ENCODE measurements at places on chromosomes 4 and X.
A peak's percentile ranks its signal among the peaks of the same experiment; 100 is the strongest.

DNA sequence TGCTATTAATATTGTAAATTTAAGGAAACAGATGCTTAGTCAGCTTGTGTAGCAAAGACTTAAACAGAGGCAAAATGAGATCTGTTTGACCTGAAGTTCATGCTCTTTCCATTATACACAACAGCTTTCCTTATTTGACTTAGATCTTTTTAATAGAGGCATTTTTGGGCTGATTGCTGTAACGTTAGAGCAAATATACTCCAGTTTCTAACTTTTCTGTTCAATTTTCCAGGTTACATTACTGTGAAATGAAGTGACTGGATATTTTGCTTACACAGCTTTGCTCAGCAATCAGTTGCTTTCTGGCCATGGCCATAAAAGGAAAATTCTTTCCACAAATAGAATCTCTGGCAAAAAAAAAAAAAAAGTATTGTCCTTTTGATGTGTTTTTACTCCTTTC, 146.2 kb downstream of the PCDH7 start:
- DNase-seq = peak; percentile 10

DNA sequence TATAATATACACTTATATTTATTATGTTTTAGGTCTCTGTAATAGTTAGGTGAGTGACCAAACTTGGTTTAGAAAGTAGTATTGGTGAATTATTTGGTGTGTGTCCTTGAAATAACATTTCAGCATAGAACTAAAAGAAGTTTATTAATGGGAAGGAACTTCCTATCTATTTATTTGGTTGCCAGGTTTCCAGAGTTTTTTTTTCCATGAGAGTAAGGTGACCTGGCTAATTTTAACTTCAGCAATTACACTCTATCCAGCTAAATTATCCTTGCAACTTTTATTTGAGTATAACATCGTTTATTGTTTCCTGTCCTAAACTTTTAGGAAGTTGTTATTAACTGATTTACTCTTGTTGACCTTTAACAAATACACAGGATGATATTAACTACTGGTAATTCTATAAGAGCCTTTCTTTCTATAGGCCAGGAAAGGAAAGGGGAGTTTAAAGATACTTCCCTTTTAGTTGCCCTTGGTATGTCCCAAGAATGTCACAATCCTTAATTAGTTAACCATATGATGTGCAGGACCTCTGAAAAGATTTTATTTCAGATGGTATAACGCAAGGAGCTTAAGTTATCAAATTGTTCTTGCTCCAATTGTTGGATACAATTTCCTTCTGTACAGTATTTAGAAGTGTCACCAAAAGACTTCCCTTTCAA, 18.9 kb downstream of the PRDM8 start:
- no peak for DNase-seq

DNA sequence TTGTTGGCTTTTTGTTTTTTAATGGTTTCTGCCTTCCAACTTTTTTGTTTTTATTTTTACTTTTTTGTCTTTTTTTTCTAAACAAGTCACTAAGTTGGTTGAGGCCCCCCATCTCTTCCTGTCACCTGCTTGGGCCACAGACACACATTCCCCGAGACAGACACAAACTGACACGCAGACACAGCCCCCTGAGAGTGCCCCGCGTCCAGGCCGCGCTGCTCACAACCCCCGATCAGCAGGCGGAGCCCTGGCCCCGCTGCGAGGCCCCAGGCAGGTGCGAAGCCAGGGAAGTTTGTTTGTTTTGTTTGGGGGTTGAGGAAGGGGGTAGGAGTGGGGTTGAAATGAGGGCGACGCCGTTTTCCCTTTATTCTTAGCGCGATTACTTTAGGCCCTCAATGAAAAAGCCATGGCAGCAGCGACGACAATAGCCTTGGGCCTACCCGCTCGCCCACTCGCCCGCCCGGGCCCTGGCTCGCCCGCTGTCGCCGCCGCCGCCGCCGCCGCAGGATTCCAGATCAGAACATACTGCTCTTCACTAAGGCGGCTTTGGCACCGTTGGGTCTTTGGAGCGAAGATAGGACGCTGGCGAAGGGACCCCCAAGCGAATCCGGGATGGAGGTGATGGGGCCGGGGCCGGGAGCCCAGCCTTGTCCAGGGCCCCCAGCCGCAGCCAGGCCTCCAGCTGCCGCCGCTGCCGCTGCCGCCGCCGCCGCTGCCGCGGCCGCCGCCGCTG, 3.1 kb downstream of the PHOX2B start:
- peak; percentile 9 for DNase-seq

GRCh38 chrX:151830911-151831310, 81.8 kb upstream of the MAGEA4 start:
- no peak for DNase-seq

DNA sequence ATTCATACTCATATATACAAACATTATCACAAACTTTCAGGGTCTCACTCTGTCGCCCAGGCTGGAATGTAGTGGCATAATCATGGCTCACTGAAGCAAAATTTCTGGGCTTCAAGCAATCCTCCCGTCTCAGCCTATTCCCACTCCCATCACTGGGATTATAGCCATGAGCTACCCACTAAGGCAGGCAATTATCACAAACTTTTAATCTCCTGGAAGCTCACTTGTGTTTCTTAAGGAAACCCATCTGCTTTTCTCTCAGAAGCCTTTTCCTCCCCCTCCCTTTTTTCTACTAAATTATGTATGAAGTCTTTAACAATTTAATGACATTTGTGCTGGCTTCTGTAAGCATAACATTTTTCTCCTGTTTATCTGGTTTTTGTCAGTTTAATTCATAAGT, 170.5 kb downstream of the AREG start:
- peak; percentile 7 for DNase-seq

DNA sequence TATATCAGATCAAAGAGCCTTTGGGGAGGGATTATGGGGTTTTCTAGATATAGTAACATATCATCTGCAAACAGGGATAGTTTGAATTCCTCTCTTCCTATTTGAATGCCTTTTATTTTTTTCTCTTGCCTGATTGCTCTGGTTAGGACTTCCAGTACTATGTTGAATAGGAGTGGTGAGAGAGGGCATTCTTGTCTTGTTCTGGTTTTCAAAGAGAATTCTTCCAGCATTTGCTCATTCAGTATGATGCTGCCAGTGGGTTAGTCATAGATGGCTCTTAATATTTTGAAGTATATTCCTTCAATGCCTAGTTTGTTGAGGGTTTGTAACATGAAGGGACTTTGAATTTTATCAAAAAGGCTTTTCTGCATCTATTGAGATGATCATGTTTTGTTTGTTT, 25.6 kb upstream of the ABCB7 start:
- no peak for DNase-seq

DNA sequence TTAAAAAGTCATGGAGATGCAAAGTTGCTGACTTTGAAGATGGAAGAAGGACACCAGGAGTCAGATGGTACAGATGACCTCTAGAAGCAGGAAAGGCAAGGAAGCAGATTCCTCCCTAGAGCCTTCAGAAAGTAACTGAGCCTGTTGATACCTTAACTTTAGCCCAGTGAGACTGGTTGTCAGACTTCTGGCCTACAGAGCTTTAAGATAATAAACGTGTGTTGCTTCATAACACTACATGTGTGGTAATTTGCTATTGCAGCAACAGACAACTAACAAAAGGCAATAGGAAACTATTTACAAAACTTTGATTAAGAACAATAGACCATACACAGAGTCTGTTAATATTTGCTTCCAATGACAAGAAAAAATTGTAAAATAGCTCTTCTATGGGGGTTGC, 102.0 kb upstream of the USP38 start:
- DNase-seq = no peak

GRCh38 chrX:13464599-13465275, 104.7 kb upstream of the EGFL6 start:
- no peak for DNase-seq

GRCh38 chrX:21698272-21698671, 40.1 kb upstream of the KLHL34 start:
- DNase-seq = no peak

DNA sequence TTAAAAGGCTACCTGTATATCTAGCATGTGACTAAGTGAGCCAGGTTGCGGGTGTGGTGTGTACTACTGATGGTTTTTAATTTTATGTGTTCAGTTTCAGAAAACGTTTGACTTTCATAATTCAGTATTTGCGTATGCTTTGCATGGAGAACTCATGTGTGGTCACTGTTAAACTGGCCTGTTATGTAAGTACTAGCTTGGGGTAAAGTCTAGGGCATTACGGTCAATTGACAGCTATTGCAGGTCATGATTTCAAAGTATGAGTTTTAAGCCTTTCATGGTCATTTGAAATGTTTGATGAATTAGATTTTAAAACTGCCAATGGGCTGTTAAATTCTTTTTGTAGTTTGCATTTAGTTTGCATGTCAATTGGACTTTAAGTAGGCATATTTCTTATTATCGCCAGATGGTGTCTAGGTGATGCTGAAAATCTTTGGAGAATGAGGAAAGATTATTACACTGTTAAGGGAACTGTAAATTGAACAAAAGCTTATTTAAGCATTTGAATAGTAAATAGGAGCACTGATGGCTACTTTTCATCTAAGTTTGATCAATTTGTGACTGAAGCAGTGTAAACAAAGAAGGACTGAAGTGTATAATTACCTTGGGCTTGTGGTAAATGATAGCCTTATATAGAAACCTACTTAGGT, 563.4 kb downstream of the DACH2 start:
- DNase-seq = no peak

GRCh38 chr4:155532373-155533085, 134.1 kb upstream of the GUCY1A1 start:
- DNase-seq = no peak

- DNase-seq = peak; percentile 3
Measured at GRCh38 chr4:92334716-92335350, 31.1 kb downstream of the GRID2 start.

GRCh38 chrX:54560411-54560810, 30.4 kb downstream of the GNL3L start:
- no peak for DNase-seq

DNA sequence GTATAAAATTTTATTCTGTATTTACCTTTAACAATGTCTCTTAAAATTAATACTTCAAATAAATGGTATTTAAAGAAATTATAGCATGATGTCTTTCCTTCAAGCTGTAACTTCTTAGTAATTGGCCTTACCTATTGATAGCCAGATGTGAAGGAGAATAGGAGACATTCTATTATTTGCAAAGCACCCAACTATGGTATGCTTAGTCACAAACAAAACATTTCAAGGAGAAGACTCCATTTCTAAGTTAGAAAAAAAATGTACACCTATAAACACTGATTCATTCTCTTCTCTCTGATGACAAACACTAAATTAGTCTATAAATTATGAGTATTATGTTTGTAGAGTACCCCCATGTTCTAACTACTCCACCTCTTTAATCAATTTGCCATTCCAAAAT, 66.4 kb downstream of the NKX6-1 start:
- DNase-seq = no peak

DNA sequence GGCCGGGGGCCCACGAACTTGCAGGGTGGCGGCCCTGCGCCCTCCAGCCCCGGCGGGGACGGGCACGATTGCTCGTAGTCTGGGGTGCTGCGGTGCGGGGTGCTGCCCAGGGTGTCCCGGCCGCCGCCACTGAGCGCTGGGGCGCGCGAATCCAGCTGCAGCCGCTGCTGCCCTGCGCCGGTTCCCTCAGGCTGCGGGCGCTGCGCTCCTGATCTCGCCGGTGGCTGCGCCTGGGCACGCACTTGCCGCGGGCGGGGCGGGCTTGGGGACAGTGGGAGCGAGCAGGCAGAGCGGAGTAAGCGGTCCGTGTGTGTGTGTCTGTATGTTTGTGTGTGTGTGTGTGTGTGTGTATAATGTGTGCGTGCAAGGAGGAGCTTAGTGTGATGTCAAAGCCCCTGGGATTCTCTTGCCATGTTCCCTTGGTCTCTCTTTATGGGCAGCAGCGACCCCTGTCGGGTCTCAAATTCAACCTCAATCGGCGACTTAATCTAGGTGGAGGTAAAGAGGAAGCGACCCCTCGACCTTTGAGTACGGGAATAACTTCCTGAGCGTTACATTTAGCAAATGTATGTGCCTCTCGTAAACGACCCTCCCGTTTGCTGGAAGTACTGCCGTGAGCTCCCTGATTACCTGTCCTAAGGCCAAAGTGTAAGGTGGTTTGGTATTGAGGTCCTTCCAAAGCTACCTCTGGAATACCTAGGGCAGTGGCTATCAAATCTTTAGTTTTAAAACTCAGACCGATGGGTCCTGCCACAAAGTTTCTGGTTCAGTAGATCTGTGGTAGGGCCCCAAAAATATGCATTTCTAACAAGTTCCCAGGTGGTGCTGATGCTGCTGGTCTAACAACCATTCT, at the start of gene RNF150:
TSS of gene RNF150 (minus strand) at position 324 of the 853 bp plus-strand sequence.
- peak; percentile 93 for DNase-seq

DNA sequence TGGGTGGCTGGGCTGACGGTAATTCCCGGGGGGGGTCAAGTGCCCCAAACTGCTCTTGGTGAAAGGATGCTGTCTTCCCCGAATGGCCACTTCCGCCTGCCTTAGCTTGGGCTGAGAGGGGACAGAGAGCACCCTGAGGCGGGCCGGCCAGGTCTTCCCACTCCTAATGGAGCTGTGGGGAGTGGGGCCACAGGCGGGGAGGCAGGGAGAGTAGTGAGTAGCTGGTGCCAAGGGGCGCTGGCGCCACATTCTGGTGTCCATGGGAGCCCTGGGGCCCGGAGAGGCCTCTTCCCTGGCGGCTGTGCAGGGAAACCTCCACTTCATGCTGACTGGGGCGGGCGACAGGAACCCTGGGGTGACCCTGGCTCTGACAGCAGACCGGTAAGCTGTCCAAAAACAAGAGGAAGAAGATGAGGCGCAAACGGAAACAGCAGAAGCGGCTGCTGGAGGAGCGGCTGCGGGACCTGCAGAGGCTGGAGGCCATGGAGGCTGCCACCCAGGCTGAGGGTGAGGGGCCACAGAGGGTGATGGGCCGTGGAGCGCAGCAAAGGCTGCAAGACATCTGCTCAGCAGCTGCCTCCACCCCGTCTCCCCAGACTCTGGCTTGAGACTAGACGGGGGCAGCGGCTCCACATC, 2.7 kb downstream of the SRPK3 start:
- DNase-seq = no peak

DNA sequence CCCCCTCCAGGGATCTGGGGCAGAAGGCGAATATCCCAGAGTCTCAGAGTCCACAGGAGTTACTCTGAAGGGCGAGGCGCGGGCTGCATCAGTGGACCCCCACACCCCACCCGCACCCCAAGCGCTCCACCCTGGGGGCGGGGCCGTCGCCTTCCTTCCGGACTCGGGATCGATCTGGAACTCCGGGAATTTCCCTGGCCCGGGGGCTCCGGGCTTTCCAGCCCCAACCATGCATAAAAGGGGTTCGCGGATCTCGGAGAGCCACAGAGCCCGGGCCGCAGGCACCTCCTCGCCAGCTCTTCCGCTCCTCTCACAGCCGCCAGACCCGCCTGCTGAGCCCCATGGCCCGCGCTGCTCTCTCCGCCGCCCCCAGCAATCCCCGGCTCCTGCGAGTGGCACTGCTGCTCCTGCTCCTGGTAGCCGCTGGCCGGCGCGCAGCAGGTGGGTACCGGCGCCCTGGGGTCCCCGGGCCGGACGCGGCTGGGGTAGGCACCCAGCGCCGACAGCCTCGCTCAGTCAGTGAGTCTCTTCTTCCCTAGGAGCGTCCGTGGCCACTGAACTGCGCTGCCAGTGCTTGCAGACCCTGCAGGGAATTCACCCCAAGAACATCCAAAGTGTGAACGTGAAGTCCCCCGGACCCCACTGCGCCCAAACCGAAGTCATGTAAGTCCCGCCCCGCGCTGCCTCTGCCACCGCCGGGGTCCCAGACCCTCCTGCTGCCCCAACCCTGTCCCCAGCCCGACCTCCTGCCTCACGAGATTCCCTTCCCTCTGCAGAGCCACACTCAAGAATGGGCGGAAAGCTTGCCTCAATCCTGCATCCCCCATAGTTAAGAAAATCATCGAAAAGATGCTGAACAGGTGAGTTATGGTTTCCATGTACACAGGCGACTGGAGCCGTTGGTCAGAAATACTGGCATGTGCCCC, at the start of gene CXCL1:
TSS of gene CXCL1 (plus strand) at position 264 of the 926 bp plus-strand sequence. CDS start at position 342, 78 bp downstream.
- DNase-seq = peak; percentile 80

GRCh38 chr4:99091216-99091575, 2.6 kb upstream of the ADH5 start:
- no peak for DNase-seq

- DNase-seq = no peak
Measured at GRCh38 chrX:150094375-150094774, 156.1 kb upstream of the EOLA2 start.

Measured in kidney (tissue), 22 donors.